CD4-positive, alpha-beta T cell treated with Interleukin-17A for 4 hours (primary cell): ENCODE measurements at places on chromosomes 1 and 21.

DNA sequence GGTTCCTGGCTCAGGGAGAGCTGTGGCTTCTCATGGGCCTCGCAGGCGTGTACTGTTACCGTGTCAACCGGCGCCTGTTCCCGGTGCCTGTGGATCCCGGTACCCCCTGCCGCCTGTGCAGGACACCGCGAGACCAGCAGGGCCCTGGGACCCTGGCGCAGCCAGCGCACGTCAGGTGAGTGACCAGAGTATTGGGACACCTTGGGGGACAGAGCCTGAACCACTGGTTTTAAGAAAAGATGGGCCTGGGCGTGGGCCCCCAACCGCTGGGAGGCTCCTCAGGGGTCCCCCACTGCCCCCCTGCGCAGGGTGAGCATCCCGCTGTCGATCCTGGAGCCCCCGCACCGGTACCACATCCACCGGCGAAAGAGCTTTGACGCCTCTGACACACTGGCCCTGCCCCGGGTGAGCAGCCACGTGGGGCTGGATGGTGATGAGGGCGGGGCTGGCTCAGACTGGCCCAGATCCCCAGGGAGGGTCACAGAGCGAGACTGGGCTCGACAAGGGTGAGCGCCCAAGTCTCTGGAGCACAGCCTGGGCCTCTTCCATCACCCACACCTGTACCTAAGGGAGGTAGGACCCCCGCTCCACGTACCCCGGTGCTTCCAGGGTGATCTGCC, 10.5 kb downstream of the MIIP start:
- DNase-seq: no peak

- no peak for DNase-seq
Measured at GRCh38 chr1:219476116-219476515, 136.8 kb downstream of the ZC3H11B start.

GRCh38 chr1:175269151-175269550, 76.6 kb upstream of the KIAA0040 start:
- DNase-seq: no peak

- no peak for DNase-seq
Measured at GRCh38 chr1:40851643-40852042, 10.5 kb downstream of the CITED4 start.

GRCh38 chr21:31395268-31395667, 51.2 kb upstream of the TIAM1 start:
- no peak for DNase-seq

- no peak for DNase-seq
Measured at GRCh38 chr1:119933397-119933796, 37.1 kb upstream of the ADAM30 start.

DNA sequence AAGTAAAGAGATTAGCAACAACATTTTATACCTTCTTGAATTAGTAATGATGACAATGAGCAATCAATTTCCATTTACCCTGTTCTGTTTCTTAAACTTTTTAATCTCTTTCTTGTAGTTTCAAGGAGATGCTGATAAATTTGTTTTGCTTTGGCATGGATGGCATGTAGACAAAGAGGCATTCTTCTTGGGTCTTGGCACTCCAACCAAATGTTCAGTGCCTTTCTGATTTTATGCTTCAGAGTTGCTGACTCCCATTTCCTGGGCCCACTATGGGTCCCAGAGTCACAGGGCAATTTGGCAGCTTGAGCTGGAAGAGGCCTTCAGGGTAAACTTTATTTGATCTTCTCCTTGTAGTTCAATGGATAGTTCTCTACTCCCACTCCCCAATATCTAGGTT, 42.1 kb upstream of the OSBPL9 start:
- DNase-seq: no peak

DNA sequence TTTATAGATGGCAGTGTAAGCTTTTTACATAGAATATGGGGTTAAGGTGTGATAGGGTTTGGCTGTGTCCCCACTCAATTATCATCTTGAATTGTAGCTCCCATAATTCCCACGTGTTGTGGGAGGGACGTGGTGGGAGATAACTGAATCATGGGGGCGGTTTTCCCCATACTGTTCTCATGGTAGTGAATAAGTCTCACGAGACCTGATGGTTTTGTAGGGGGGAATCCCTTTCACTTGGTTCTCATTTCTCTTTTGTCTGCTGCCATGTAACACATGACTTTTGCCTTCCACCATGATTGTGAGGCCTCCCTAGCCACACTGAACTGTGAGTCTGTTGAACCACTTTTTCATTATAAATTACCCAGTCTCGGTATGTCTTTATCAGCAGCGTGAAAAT, 290.3 kb upstream of the B3GALT2 start:
- no peak for DNase-seq

- no peak for DNase-seq
Measured at GRCh38 chr1:149963358-149963757, 26.7 kb upstream of the MTMR11 start.

- no peak for DNase-seq
Measured at GRCh38 chr1:158830904-158831507, at the start of gene MNDA. TSS of gene MNDA (plus strand) at chr1:158831351. CDS start at chr1:158842154, 10,803 bp downstream.

DNA sequence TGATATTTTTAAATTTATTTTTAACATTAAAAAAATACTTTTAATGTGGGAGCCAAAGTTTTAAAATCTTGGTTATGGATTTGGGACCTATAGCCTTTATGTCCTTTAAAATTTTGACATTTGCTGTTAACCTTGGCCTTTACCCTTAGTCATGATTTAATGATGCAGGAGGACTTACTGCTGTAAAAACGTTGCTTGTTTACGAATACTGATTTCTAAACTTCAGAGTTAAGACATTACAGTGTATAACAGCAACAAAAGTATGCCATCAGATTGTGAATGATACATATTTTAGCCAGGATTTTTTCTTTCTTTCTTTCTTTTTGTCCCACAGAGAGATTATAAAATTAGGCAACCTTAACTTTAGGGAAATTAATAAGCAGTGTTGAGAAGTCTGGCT, 8.9 kb downstream of the RBM15 start:
- DNase-seq: no peak

GRCh38 chr1:31580513-31580870, 4.2 kb downstream of the TINAGL1 start:
- DNase-seq: no peak

- DNase-seq: peak; percentile 70
Measured at GRCh38 chr1:234214129-234214910, 158.9 kb upstream of the COA6 start.

DNA sequence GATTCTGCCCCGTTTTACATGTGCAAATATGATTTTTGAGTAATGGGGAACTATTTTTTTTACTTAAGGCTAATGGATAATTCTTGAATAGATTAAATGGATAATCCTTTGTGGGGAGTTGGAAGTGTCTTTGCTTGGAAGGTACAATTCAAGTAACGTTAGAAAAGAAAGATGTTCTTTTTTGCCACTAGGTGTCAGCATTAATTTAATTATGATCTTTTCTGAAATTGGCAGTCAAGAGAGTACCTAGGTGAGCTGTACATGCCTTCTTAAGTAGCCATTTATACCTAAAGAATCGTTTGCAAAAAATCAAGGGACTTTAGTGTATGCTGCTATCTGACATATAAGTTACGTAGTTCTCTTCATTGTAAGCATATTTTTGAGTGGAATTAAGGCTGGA, 2.2 kb downstream of the FBXO28 start:
- DNase-seq: no peak

- no peak for DNase-seq
Measured at GRCh38 chr1:46592823-46593222, 11.2 kb downstream of the MKNK1 start.

DNA sequence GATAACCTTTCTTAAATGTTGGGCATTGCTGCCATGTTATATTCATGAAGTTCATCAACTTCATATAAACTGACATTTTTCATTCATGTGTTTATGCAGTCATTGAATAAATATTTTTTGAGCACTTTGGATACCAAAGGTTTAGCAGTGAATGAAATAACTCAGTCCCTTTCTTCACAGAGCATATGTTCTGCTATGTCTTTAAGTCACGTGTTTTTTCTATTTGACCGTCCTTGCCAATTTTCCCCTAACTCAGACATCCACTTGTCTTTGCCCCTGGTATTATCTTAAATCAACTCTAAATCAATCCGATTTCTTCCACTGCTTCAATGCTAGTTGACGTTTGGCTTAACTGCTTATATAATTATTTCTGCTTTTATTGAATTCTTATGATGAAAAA, 16.6 kb downstream of the ADARB1 start:
- DNase-seq: no peak
